ENCODE measurements at places on chromosomes 7 and 10.
A peak's percentile ranks its signal among the peaks of the same experiment; 100 is the strongest.

GRCh38 chr7:68691261-68692216 is 906.7 kb upstream of the AUTS2 start:
- DNase-seq, result no peak

- DNase-seq, result no peak
Measured at GRCh38 chr7:4702961-4703512, 20.9 kb downstream of the FOXK1 start.

DNA sequence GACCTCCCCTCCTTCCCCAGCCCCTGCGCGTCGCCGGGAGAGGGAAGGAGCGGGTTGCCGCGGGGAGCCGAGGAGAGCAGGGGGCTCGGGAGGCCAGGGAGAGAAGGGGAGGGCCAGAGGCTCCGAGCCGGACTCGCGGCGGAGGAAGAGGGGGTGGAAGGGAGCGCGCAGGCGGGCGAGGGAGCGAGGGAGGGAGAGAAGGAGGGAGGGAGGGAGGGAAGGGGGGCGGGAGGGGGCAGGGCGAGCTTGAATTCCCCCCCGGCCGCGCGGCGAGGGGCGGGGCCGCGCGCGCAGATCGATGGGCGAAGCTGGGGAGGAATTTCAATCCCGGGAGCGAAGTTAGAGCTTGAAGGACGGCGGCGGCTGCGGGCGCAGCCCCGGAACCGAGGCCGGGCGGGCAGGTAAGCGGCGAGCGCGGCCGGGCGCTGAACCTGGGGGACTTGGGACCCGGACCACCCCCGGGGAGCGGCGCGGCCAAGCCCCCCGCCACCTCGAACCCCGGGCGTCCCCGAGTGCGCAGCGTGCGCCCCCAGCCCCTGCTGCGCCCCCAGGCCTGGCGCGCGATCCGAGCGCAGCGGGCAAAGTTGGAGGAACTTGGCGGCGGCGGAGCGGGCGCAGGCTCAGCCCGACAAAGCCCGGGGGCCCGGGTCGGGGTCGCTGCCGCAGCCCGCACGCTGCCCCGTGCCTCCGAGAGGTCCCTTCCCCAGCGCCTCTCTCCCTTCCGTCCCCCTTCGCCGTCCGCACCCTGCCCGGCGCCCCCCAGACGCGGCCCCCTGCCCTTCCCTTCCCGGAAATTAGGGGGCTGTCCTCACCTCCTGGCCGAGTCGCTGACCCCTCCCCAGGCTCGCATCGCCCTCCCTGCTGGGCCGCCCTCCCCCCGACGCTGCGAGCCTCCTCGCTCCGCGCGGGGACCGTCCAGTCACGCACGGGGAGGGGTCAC is at the start of gene ELFN1:
Gene ELFN1, plus strand, starts transcription at position 324 of the 940 bp plus-strand sequence. CDS start 74,320 bp downstream, outside the sequence.
- no peak for DNase-seq

- DNase-seq, result no peak
Measured at GRCh38 chr10:100792574-100792973, 47.2 kb downstream of the PAX2 start.

DNA sequence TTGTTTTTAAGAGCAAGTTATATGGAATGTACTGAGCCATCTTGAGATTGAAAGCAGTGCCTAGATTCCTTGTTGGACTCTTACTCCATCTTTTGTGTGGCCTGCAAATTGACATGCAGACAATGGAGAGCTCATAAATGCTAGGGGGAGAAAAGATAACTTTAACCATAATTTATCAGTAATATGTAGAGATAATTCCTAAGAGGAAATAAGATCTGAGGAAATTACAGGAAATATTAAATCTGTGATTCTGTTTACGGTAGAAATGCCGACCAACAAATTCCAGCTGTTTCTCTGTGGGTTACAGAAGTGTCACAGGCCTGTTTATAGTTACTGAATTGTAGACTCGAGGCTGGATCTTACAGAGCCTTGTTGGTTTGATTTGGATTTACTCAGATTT is 348.0 kb downstream of the SUGCT start:
- no peak for DNase-seq

DNA sequence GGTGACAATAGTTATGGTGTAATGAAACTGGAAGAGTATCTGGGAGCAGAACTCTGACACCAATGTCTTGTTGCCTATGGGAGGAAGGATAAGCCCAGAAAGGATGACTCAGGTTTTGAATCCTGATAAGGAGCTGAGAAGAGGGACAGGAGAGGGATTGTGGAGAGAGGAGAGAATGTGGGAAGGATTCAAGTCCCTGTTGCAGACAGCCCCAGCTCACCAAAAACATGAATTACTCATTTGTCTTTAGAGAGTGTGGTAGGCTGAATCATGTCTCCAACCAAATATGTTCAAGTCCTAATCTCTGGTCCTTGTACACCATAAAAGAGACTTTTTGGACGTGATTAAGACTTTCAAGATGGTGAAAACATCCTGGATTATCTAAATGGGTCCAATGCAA is 206.9 kb upstream of the PHYHIPL start:
- DNase-seq, result no peak

- DNase-seq, result no peak
Measured at GRCh38 chr7:5457245-5457735, 33.7 kb upstream of the TNRC18 start.

DNA sequence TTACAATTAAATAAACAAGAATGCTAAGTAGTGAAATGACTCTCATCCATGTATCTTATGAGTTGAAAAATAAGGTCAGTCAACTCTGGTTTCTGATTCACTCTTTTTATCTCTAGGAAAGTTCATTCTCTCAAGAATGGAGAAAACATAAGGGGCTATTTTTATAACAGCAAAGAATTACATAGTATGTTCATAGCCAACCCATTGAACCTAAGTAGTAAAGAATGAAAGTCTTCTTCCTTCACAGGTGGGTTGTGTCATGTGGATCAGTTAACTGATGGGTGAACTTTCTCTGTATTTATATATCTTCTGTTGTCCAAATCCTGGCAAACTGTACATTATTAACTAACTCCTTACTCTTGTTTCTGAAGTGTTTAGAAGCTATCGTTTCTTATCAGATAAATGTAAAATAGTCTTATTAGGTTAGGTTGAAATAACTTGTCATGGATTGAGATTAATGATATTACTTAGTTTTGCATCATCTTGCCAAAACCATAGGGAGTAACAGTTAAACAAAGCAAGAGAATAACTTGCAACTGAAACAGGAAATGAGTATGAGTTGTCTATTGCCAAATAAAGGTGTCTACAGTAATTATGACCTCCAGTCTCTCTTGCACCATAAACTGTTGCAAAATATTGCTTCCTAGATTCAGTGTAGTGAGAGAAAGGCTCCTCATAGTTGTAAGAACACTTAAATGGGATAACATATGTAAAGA is 86.8 kb downstream of the ANKRD7 start:
- DNase-seq, result no peak

- DNase-seq, result no peak
Measured at GRCh38 chr10:95475827-95476468, 85.2 kb downstream of the SORBS1 start.

DNA sequence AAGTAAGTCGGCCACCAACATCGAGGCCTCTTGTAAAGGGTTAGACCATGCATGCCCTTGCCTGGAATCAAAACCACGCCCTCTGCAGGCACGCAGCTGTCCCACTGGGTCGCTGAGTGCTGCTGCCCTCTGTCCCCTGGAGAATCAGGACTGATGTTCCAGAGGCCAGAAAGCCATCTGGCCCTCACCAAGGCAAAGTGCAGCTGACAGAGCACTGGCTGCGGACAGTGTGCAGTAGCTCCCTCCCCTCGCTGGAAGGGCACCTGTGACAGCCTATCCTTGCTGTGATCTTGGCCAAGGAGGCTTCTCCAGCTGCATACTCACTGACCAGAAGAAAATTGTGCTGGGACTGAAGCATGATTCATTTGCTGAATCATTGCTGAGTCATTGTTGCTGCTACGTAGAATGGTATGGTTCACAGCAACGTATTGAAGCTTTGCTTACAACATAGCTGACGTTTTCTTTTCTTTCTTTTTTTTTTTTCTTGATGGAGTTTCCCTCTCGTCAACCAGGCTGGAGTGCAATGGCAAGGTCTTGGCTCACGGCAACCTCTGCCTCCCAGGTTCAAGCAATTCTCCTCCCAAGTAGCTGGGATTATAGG is 30.4 kb downstream of the DDC start:
- no peak for DNase-seq

GRCh38 chr10:44607116-44607515 is 222.2 kb upstream of the CXCL12 start:
- DNase-seq, result no peak

DNA sequence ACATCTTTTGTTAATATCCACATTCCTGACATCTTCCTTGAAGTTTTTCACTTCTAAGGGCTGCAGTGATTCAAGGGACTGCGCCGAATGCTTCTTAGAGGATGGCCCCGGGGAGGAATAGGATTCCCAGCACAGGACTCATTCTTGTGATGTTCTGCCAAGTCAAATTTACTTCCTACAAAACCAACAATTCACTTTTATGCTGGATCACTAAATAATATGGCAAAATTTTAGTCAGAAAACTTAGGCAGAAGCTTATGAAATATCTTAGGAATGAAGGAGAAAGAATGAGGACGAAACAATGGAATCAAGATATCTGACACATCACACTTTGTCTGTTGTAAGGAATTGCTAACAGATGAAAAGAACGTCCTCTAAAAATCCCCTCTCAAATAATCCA is 151.5 kb downstream of the JAZF1 start:
- DNase-seq, result no peak

- DNase-seq, result peak; percentile 30
Measured at GRCh38 chr10:28722065-28722803, 44.9 kb downstream of the BAMBI start.

DNA sequence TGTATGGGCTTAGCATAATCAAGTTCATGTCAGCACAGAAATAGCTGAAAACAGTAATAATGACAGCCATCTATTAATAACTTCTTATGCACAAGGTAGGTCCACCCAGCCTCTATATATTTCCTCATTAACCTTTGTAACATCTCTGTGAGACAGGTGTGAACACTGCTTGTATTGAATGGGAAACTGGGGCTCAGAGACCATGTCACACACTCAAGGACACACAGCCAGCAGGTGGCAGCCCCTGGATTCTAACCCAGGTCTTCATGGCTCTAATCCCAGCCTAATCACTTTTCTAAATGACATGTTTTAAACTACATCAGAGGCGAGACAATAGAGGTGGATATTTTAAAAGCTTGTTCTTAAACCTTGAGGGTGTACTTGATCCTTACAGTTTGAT is 591.4 kb downstream of the PARD3 start:
- DNase-seq, result no peak

DNA sequence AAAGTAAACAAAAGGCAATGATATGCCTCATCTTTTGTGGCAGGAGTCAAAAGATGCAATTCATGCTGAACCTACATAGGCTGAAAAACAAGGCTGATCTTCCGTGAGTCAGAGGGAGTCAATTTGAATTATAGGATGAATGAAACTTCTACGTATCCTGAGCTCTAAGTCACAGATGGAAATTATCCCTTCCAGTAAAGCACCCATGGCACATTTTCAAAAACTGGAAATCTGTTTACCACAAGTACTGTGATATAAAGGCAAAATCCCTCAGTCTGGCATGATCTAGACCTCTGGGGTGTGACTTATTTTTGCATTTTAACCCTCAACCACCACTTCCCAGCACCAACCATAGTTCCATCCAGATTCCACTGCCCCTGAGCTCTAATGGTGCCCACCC is 69.6 kb downstream of the NRG3 start:
- DNase-seq, result no peak

GRCh38 chr10:83127942-83128575 is 1011.2 kb upstream of the GHITM start:
- DNase-seq, result no peak

DNA sequence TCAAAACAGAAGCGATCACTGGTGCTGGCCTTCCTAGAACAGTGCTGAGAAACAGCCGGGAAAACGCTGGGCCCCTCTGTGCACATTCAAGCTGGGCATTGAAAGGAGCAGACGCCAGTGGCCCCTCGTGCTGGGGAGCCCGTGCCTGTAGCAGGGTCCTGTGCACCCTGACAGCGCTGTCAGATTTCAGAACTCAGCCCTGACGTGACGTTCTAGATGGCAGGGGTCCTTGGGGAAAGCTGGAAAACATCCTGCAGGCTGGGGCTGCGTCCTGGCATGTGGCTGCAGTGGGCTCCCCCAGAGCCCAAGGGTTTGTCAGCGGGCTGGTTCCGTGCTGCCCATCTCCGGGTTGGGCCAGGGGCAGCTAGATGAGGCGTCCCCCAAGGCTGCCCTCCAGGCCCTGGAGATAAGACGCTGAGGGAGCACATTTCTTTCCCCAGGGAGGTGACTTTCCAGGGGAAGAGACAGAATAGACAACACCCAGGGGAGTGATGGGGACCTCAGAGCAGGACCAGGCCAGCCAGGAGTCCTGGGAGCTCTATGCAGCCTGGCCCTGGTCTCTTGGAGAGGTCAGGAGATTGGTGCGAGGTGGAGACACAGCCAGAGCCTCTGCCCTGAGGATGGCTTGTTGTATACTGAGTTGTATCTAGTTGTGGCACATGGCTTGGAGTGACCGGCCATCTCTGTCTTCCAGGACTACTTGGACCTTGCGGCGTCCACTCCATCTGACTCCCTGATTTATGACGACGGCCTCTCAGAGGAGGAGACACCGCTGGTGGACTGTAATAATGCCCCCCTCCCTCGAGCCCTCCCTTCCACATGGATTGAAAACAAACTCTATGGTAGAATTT is 12.1 kb upstream of the CSGALNACT2 start:
- DNase-seq, result no peak

- DNase-seq, result no peak
Measured at GRCh38 chr7:155058896-155059295, 11.2 kb upstream of the HTR5A start.

- no peak for DNase-seq
Measured at GRCh38 chr7:100157334-100158228, 942 bp downstream of the TRAPPC14 start.

DNA sequence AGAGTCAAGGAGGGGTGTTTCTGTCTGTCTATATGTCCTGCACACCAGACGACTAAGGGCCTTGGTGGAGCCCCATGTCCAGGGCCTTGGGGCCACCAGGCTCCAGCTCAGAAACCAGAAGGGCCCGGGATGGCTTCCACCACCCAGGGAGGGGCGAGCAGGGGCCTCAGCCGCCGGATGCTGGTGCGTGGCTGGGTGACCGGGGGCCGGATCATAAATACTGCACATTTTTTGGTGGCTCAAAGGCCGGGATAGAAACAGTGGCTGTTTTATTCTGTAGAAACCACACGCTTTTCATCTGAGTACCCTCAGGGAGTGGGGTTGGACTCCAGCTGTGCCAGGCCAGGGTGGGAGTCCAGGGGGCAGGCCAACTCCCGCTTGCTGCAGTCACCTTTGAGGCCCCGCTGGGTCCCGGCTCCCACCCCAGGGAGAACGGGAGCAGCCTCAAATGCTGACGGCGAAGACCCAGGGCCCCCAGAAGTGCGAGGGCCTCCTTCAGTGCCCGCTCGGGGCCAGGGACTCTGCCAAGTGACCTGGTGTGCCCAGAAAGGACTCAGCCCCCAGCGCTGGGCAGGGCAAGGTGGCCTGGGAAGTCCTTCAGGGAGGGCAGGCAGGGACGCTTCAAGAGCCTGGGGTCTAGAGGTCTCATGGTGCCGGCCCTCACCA is 28.2 kb downstream of the PDGFA start:
- DNase-seq, result no peak

DNA sequence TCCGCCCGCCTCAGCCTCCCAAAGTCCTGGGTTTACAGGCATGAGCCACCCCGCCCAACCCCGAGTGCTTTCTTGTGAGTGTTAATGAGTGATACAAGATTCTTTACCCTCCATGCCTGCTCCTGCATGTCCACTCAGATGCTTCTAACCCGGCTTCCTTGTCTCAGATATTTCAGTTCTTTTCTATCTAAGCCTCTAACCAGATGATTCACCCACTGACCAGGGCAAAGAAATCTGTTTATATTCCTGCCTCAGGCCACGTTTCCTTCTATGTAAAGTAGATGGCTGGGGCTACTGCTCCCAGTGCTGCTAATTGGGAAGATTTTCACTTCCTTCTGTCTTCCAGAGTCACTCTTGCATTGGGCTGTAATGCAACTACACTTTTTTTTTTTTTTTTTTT is 395.1 kb upstream of the ANKRD30A start:
- DNase-seq, result no peak
